ENCODE measurements at places on chromosomes 2 and 18.

DNA sequence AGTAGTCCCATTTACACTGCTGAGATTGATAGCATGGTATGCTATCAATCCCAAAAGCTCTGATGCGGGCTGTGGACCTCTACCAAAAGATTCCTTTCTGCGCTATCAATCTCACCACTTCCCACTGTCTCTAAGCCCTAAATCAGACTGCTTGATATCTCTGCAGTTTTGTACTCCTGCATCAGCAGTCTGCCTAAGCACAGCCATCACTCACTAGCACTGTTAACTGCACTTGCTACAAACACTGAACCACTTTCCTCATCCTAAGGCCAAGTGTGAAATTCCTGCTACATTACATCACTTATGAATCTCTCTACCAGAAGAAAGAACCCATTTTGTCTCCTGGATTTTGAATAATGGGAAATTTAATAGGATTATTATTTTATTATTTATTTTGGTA lies 237.0 kb downstream of the HNMT start:
- DNase-seq = no peak

GRCh38 chr2:45263147-45263546 lies 253.9 kb upstream of the SIX2 start:
- no peak for DNase-seq

DNA sequence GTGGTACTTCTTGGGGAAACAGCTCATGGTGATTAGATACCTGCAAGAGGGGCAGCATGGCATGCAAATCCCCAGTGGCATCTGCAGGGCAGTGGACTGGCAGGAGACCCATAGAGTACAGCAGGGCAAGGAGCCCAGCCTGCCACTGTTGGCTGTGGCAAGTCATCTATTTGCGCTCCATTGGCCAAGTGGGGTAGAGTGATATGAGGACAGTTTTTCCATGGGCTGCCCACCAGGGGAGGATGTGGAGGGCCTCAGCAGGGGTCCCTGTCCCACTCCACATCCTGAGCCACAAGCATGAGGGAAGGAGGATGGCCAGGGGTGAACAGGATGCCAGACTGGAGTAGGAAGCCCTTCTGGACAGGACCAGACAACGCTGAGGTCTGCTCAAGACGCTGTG lies 50.9 kb upstream of the OTOF start:
- no peak for DNase-seq

DNA sequence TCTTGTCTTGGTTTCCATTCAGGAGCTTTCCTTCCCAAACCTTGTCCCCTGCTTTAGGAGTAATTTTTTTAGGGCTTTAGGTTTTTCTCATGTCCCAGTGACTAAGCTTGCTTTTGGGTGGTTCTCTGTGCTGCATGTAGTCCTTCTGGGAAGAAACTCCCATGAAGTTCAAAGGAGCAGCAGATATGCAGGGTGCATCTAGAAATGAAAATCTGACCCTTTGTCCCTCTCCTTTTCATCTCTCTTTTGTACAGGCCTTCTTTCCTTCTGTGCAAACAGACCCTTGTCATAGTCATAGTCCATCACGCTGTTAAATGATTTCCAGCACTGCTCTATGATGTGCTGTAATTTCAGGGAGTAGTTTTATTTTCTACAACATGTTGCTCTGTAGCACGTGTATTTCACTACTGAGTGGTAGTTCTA lies 20.4 kb downstream of the FMNL2 start:
- DNase-seq = no peak

- no peak for DNase-seq
These were observed 12.2 kb downstream of the MYO3B start for GRCh38 chr2:170190172-170190571.

DNA sequence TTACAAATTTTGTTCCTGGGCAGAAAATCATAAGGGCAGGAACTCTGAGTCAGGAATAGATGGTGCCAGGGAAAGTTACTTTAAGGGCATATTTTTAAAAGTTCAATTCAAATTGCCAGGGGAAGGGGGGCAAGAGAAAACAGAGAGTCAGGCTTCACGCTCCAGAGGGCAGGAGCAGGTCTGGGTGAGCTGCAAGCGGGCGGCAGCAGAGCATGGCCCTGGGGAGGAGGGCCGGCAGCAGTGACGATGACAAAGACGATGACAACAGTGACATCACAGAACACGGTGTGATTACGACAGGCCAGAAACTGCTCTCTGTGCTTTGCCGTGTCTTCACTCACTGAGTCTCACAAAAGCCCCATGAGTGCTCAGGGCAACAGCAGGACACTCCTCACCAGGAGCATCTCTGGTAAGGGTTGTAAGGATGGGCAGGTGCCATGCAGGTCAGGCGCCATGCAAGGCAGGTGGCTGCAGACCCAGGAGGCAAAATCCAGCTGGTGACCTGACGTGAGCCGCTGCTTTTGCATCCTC lies 23.3 kb downstream of the CHST10 start:
- no peak for DNase-seq

DNA sequence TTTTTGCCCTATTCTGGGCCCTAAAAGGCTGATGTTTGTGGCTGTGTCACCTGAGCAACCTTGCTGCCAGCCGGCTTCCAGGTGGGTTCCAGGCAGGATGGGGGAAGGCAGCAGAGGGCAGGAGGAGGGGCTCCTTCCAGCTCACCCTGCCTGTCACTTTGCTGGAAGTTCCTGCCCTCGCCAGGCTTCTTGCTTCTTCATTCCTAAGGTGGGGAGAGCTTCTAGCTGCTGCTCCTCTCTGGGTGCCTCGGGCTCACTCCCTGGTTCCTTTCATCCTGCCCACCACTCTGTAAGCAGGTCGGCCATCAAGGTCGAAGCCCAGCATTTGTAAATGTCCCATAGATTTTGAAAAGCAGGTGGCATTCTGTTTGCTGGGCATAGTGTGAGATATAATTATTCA lies 249.4 kb upstream of the HS6ST1 start:
- DNase-seq = no peak

- DNase-seq = no peak
These were observed 1.5 kb downstream of the XDH start for GRCh38 chr2:31413025-31413424.

DNA sequence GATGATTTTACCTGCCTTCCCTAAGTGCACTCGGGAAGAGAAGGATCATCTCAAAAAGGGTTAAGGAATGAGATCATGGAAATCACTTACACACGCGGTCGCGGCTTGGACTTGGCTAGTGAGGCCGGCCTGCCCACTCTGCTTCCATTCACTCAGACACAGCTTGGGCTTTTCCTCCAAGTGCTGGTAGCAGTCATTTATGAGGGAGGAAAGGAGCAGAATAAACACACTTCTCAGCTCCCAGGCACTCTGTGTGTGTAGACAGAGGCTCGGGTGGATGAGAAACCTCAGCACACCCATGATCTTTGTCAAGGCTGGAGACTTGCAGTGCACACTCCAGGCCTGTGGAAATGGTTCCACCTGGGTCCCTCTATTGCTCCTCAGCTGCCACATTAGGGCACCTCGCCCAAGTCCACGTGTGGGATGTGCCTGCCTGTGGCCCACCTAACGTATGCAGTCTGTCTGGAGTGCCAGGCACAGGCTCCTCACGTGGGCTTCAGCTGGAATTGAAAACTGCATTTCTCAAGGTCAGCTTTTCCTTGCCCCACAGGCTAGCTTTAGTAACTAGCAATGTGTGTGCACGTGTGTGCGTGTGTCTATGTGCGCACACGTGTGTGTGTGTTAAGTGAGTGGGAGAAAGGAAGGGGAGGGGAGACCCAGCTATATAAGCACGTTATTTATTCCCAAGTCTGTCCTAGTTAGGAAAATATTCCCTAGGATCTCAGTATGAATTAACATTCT lies 288.4 kb downstream of the SOX11 start:
- DNase-seq = no peak

GRCh38 chr18:61651880-61652268 lies 240.9 kb downstream of the RNF152 start:
- no peak for DNase-seq

- DNase-seq = no peak
These were observed 64.6 kb downstream of the ZC3H6 start for GRCh38 chr2:112339986-112340385.

- no peak for DNase-seq
These were observed 70.7 kb downstream of the PRELID3A start for GRCh38 chr18:12478269-12479047.

- DNase-seq = no peak
These were observed 46.7 kb upstream of the ATP5MC3 start for GRCh38 chr2:175228179-175228578.

DNA sequence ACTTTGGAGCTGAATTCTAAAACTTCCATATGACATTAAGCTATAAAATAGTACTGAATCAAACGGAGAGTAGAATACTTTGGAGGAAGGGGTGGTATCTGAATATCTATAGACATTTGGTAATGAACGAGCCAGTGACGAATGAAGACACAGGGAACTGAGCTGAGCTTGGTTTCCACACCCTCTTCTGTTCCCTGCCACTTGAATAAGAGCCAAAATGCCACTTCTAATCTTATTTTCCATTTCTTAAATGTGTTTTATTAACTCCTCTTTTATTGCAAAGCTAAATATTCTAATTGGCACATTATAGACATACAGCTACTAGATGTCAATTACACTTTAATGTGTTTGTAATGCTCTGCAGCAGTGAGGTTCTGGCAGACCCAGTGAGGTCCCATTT lies 76.1 kb downstream of the AFF3 start:
- DNase-seq = no peak

GRCh38 chr2:112061840-112062239 lies 6.8 kb downstream of the TMEM87B start:
- no peak for DNase-seq

- no peak for DNase-seq
These were observed 316.5 kb downstream of the SOX11 start for GRCh38 chr2:6008726-6009125.

DNA sequence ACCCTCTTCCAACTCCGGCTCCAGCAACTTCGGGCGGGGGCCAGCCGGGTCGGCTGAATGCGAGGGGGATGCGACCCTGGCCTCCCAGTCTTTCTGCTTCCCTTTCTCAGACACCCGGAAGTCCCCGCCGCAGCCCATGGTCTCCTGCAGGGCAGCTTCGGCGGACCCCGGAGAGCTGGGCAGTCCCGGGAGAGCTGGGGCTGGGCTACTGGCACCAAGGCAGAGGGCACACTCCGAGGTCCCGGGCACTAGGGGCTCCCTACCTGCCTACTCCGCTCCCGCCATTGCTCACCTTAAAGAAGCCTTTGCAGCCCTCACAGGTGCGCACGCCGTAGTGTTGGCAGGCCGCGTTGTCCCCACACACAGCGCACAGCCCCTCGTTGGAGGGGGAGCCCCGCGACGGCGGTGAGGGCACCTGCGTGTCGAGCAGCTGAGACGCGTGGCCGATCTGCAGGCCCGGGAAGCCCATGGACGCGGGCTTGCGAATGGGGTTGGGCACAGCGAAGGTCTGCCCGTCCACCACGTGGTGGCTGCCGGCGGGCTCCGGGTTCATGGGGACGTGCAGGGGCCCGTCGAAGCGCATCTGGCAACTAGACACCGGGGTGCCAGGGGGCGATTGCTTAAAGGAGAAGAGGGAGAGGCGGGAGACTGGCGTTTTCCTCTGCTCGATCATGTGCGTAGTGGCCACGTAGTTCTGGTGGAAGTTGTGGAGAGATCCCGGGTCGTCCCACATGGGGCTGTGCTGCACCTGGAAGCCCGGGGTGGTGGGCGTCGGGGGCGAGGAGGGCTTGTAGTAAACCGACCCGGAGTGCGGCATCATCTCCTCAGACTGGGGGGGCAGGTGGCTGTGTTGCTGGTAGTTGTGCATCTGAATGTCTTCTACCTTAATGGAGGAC lies 3.2 kb downstream of the NR4A2 start:
- DNase-seq = no peak

DNA sequence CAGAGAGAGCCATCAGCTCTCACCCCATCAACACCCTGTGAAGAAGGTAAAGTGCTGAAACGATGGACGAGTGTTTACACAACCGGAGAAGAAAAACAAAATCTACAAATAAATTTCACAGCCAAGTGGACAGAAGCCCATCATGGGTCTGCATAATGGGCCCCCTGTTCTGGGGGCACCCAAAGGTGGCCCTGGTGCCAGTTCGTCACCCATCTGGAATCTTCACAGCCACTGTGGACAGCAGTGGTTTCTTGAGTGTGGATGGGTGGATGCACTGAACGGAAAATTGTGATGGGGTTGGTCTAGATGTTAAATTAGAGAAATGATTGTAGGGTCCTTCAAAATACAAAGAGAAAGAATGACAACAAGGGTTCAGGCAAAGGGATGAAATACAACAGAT lies 38.8 kb downstream of the ANKMY1 start:
- DNase-seq = no peak

GRCh38 chr2:72325592-72326422 lies 178.1 kb upstream of the CYP26B1 start:
- no peak for DNase-seq

DNA sequence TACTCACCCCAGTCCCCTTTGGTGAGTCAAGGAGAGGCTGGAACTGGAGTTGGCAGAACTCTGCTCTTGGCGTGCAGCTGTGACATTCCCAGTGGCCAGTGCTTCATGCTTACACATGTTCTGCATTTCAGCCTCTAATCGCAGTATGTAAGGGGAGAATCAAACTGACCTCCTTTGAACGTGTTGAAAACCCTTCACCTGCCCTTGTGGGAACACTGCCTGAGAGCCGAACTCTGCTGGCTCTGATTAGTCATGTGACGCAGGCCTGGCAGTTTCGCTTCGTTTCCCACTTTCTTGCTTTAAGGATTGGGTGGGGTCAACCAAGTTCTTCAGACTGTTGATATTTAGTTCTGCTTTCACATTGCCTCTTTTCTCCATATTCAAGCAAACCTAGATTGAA lies 173.8 kb upstream of the BCL2L11 start:
- DNase-seq = no peak

GRCh38 chr18:9096685-9097084 lies 5.8 kb upstream of the NDUFV2 start:
- no peak for DNase-seq

DNA sequence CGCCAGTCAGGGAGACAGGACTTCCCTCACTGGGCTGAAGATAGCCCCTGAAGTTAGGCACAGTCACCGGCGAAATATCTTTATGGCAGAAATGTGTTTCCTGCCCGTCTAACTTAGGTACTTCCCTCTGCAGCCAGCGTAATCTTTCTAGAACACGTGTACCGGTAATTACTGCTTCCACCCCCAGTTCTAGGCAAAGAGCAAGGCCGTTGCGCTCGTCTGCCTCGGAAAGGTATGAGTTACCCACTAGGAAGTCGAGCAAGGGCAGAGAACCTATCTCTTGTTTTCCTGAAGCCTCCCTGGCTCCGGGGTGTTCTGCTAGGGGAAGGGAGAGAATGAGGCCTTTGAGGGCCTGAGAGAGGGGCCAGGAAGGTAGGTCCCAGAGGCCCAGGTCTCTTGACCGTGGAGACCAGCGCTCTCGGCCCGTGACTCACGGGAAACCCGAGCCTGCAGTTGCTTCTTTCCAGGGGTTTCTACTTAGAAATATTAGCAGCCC lies 70.0 kb downstream of the TWSG1 start:
- peak; percentile 22 for DNase-seq

- DNase-seq = no peak
These were observed at the start of gene ANO7 for GRCh38 chr2:241188361-241189092. TSS of gene ANO7 (plus strand) at chr2:241188677. CDS start at chr2:241190064, 1,387 bp downstream.

- no peak for DNase-seq
These were observed 75.5 kb upstream of the FRZB start for GRCh38 chr2:182941919-182942318.

DNA sequence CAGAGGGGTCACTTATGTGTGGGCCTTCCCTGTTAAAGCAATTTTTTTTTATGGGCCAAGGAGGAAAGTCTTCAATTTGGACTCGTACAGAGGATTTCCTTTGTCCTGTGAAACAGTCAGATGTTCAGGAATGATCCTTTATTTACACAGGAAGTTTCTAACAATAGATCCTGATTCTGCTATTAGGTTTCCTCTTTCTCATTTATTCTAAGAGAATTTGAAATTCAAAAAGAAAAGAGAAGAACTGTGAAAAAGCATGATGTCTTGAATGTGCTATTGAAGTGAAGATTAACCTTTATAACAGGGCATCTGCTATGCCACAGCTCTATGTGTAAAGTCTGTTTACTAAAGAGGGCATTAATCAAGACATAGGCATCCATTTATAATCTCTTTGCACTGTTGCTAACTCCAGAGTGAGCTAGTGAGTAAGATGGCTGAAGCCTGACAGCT lies 105.3 kb upstream of the FAM98A start:
- no peak for DNase-seq

Measured in C1 segment of cervical spinal cord (tissue), 14 donors.